ENCODE measurements at places on chromosomes 6 and 20. TPM values are rescaled to one million over a fixed set of nuclear protein-coding genes. Genes with fewer than 3 reads are reported as not detected.

DNA sequence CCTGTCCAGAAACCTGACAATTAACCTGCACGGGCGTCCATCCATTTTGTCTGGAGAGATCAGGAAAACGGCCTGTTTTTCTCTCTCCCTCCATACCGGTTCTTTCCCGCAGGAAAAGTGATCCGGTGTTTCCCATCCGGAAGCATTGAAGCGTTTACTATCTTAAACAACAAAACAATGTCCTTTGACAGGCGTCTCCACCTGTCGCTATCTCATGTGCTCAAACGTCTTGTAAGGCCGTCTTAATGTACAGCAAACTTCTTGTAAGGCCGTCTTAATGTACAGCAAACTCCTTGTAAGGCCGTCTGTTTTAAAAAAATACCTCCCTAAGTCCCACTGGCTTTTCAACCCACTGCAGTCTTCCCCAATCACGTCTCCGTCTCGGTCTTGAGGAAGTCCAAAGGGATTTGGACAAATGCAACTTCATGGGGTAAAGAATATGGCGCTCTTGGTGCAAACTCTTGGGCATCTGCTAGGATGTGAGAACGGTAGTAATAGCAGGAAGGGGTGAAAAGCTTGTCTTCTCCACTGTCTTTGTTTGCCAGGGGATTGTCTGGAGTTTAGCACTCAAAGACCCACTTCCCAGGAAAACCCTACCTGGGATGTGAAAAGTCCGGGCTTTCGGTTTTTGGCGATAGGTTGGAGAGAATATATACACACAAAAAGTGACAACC, 29.9 kb upstream of the TRIM27 start:
- peak overlapping the region; percentile 24 for H3K4me3 ChIP-seq
- no peak for DNase-seq
- no peak overlapping the region for H3K27ac ChIP-seq
- no peaks in the 10 kb centered on the region for H3K36me3 ChIP-seq
- H3K4me1 ChIP-seq = peaks cover 7% of the 10 kb centered on the region

DNA sequence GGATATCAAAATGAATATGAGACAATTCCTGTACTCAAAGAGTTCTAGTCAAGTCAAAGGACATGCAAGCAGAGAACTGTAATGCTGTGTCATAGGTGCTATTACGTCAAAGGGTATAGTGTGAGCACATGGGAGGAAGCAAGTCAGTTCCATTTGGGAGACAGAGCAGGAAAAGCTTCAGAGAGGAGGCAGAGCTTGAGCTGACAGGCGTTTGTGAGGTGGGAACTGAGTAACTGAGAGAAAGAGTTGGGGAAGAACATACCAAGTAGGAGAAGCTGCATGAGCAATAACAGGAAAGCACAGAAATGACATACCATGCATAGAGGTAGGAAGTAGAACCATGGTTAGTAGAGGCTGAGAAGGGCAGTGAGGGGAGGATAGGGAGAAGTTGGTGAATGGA, 15.2 kb upstream of the SSR1 start:
- no peaks in the 10 kb centered on the region for H3K36me3 ChIP-seq
- DNase-seq = no peak
- H3K4me1 ChIP-seq = no peaks in the 10 kb centered on the region
- no peak overlapping the region for H3K4me3 ChIP-seq

- H3K27ac ChIP-seq = no peak overlapping the region
- H3K4me1 ChIP-seq = peaks cover 14% of the 10 kb centered on the region
- H3K27me3 ChIP-seq = no peaks in the 10 kb centered on the region
- no peak overlapping the region for H3K4me3 ChIP-seq
- H3K36me3 ChIP-seq = peaks cover 29% of the 10 kb centered on the region
- DNase-seq = no peak
These were observed 2.4 kb downstream of the CFB start for GRCh38 chr6:31948306-31948705.

DNA sequence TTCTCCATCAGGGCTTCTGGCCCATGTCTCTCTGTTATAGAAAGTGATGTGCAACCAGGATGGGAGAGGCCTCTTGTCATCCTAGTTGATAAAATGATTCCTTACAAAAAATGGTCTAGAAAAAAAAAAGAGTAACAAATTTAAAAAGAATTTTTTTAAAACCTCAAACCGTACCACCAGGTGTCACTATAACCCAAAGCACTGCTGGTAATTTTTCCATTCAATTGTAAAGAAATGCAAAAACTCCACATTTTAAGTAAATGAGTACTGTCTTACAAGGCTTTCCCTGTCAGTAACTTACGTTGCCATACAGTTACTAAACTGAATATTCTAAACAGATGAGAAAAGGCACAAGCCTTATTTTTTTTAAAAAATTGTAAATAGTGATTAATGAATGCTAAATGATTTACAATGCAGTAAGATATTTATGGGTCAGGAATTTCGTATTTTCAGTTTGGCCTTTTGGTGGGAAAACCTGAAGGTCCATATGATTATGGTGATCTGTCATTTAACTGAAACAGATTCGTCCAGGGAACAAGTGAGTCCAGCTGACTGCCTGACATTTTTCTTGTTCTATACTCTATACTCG, 95.4 kb downstream of the OGFRL1 start:
- peaks cover 51% of the 10 kb centered on the region for H3K4me1 ChIP-seq
- H3K36me3 ChIP-seq = peaks cover 13% of the 10 kb centered on the region
- H3K27me3 ChIP-seq = no peaks in the 10 kb centered on the region
- no peak overlapping the region for H3K4me3 ChIP-seq
- DNase-seq = no peak
- no peak overlapping the region for H3K27ac ChIP-seq

- no peak for DNase-seq
- H3K27ac ChIP-seq = no peak overlapping the region
- no peak overlapping the region for H3K4me3 ChIP-seq
- no peaks in the 10 kb centered on the region for H3K4me1 ChIP-seq
- H3K36me3 ChIP-seq = no peaks in the 10 kb centered on the region
These were observed 378.9 kb downstream of the PREX1 start for GRCh38 chr20:48448666-48449600.

DNA sequence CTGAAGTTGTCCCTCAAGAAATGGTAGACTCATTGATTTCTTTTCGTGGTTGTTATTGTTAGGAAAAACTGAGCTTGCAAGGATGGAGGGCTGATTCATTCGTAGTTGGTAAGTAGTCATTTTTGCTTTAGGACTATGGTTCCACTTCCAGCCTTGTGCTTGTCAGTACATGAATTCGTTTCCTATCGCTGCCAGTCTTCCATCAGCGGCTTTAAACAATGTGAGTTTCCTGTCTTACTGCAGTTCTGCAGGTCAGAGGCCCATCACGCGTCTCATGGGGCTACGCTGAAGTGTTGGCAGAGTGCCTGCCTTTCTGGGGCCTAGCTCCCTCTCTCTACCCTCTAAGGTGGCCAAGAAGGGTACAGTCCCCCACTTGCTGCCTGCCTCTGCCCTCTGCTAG, 11.4 kb upstream of the MDFI start:
- no peaks in the 10 kb centered on the region for H3K36me3 ChIP-seq
- H3K4me3 ChIP-seq = no peak overlapping the region
- DNase-seq = peak; percentile 15
- no peaks in the 10 kb centered on the region for H3K4me1 ChIP-seq
- no peaks in the 10 kb centered on the region for H3K27me3 ChIP-seq

- no peaks in the 10 kb centered on the region for H3K36me3 ChIP-seq
- H3K4me1 ChIP-seq = no peaks in the 10 kb centered on the region
These were observed 53.8 kb downstream of the C6orf58 start for GRCh38 chr6:127630800-127631199.

DNA sequence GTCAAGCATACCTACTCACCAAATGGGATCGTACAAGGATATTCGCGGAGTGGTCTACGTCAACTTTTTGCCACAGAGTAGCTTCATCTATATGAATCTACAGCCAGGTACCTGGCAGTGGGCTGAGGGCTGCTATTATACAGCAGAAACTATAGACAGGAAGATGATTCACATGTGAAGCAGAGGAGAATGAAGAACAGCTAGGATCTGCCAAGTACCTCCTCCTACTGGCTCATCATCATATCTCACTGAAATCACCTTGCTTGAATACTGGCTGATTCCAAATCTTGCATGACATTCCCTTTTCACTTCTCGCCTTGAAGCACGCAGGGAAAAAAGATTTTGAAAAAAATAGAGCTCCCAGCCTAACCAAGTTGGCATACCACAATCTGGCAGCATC, 488.7 kb upstream of the NRSN1 start:
- H3K27ac ChIP-seq = no peak overlapping the region
- H3K27me3 ChIP-seq = no peaks in the 10 kb centered on the region
- DNase-seq = no peak
- no peak overlapping the region for H3K4me3 ChIP-seq
- H3K4me1 ChIP-seq = no peaks in the 10 kb centered on the region

GRCh38 chr6:53020005-53020744, 25.1 kb upstream of the GSTA4 start:
- peaks cover 3% of the 10 kb centered on the region for H3K4me1 ChIP-seq
- H3K27me3 ChIP-seq = no peaks in the 10 kb centered on the region
- DNase-seq = no peak
- H3K4me3 ChIP-seq = no peak overlapping the region
- H3K36me3 ChIP-seq = peaks cover 39% of the 10 kb centered on the region

GRCh38 chr20:23928788-23929187, 49.2 kb upstream of the CST5 start:
- no peaks in the 10 kb centered on the region for H3K36me3 ChIP-seq
- no peaks in the 10 kb centered on the region for H3K4me1 ChIP-seq
- H3K27me3 ChIP-seq = no peaks in the 10 kb centered on the region

The TINAG gene
- total RNA-seq = not detected

The EYA2 gene
- total RNA-seq = 1.8 TPM

The PPIL6 gene
- total RNA-seq = 4.2 TPM

The FOXQ1 gene
- 12.3 TPM for total RNA-seq

The GPX5 gene
- total RNA-seq = not detected

The PTPRT gene
- total RNA-seq = 0.46 TPM
